ENCODE measurements at places on chromosomes 3 and 15. TPM values are rescaled to one million over a fixed set of nuclear protein-coding genes. Genes with fewer than 3 reads are reported as not detected.

Gene COL6A5
- not detected for polyA plus RNA-seq

- DNase-seq = no peak
- H3K36me3 ChIP-seq = no peaks in the 10 kb centered on the region
- H3K4me1 ChIP-seq = no peaks in the 10 kb centered on the region
Measured at GRCh38 chr15:70633991-70634390, 129.4 kb downstream of the UACA start.

- no peaks in the 10 kb centered on the region for H3K36me3 ChIP-seq
- H3K27me3 ChIP-seq = no peaks in the 10 kb centered on the region
- no peak overlapping the region for H3K4me3 ChIP-seq
- H3K27ac ChIP-seq = no peak overlapping the region
Measured at GRCh38 chr3:57980416-57980815, 27.8 kb upstream of the FLNB start.

DNA sequence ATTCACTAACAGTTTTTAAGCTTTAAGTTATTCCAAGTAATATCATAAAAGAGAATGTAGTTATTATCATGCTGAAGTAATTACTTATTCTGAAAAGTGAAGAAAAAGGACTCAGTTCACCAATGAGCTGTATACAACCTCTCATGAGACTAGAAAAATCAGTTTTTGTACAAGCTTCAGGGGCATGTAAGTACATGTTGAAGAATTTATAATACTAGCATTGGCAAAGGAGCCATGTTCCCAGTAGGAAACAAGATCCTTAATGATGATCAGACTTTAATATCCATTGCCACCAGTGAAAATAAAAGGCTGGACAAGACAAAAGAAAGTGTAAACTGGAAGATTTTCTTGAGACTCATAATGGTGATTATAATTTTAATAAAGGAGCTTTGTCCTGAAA, 532.8 kb downstream of the PLOD2 start:
- no peak overlapping the region for H3K4me3 ChIP-seq
- no peak for DNase-seq
- H3K27ac ChIP-seq = no peak overlapping the region
- H3K36me3 ChIP-seq = no peaks in the 10 kb centered on the region
- no peaks in the 10 kb centered on the region for H3K4me1 ChIP-seq

Measured in keratinocyte (primary cell).